ENCODE measurements at places on chromosomes 5 and 9. TPM values are rescaled to one million over a fixed set of nuclear protein-coding genes. Genes with fewer than 3 reads are reported as not detected.

DNA sequence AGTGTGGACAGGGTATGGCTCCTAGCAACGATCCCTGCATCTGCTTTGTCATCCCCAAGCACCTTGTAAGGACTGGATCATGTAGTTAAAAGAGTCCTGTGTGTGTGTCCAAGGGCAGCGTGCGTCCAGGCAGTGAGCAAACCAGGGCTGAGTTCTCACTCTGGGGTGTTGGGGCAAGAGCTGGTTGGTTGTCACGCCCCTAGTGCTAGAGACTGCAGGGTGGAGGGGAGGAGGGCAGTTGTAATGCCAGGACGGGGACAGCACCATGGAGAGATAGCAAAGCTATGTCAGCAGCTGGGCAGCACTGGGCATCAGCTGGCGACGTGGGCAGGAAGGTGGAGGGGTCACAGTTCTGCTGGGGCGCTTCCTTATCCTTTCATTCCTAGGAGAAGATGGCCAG, 100.8 kb downstream of the ZNF618 start:
- no peaks in the 10 kb centered on the region for H3K36me3 ChIP-seq
- peaks cover 3% of the 10 kb centered on the region for H3K4me1 ChIP-seq
- H3K4me3 ChIP-seq = no peak overlapping the region
- H3K27ac ChIP-seq = no peak overlapping the region

GRCh38 chr9:35859310-35859989, 10.8 kb downstream of the OR13J1 start:
- DNase-seq = no peak
- H3K4me3 ChIP-seq = no peak overlapping the region
- no peaks in the 10 kb centered on the region for H3K36me3 ChIP-seq
- H3K27ac ChIP-seq = no peak overlapping the region
- peaks cover 8% of the 10 kb centered on the region for H3K27me3 ChIP-seq
- no peaks in the 10 kb centered on the region for H3K4me1 ChIP-seq

DNA sequence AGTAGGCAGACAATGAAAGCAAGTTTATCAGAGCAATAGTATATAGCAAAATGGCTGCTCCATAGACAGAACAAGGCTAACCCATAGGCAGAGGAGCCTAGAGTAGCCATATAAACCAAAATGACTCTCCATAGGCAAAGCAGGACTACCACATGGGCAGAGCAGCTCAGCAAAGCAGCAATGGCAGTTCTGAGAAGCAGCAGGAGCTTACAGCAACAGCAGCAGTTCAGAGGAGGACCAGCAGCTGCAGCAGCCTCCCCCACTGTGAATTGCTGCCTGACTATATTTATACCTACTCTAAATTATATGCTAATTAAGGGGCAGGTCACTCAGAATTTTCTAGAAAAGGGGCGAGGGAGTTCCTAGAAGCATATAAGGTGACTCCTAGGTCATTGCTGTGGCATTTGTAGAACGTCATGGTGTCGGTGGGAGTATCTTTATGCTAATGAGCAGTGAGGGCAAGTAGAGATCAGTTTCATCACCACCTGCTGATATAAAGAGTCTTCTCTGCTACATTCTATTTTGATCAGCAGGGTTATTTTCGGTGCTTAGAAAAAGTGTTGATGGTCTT, 1115.5 kb downstream of the DTWD2 start:
- no peaks in the 10 kb centered on the region for H3K27me3 ChIP-seq
- H3K27ac ChIP-seq = no peak overlapping the region
- no peaks in the 10 kb centered on the region for H3K36me3 ChIP-seq

DNA sequence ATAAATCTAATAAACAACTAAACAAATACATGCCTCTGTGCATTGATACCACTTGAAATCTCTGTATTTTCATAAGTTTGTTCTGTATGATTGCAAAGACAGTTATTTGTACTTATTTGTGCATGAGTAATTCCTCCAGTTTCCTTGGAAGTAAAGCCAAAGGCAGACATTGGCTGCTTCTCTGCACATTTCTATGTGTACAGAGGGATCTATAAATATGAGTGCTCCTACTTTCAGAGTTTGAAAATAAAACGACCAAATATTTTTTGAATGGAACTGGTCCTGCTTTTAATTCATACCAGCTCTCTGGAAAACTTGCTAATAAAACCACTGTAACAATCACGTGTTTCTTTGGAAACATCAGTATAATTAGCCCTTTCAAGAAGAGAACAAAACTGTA, 306.5 kb downstream of the MAN2A1 start:
- H3K4me1 ChIP-seq = no peaks in the 10 kb centered on the region
- no peak overlapping the region for H3K4me3 ChIP-seq
- H3K27ac ChIP-seq = no peak overlapping the region
- no peak for DNase-seq
- H3K27me3 ChIP-seq = no peaks in the 10 kb centered on the region

DNA sequence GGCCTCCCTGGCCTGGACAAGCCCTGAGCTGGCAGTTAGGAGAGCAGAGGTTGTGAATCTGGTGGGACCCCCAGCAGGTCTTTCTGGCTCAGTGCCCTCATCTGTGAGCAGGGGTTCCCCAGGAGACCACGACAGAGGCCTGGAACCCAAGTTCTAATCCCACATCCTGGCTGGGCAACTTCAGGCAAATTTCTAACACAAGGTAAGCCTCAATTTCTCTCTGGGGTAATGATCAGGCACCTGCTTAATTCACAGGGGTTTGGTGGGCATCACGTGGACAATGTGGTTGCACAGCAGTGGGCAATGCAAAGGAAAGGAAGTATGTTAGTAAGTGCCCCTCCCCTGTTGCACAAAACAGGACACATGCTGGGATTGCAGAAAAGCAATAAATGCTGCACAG, 1.9 kb upstream of the KCNIP1 start:
- no peak for DNase-seq
- no peaks in the 10 kb centered on the region for H3K4me1 ChIP-seq
- H3K27ac ChIP-seq = no peak overlapping the region

- no peaks in the 10 kb centered on the region for H3K27me3 ChIP-seq
- no peak for DNase-seq
- H3K4me3 ChIP-seq = no peak overlapping the region
- peaks cover 22% of the 10 kb centered on the region for H3K4me1 ChIP-seq
- peak overlapping the region; percentile 47 for H3K27ac ChIP-seq
- no peaks in the 10 kb centered on the region for H3K36me3 ChIP-seq
Measured at GRCh38 chr9:68505681-68506409, 34.8 kb downstream of the TMEM252 start.

GRCh38 chr9:131774636-131775035, 34.8 kb upstream of the RAPGEF1 start:
- H3K4me3 ChIP-seq = no peak overlapping the region
- H3K4me1 ChIP-seq = no peaks in the 10 kb centered on the region
- no peak for DNase-seq
- no peaks in the 10 kb centered on the region for H3K36me3 ChIP-seq

DNA sequence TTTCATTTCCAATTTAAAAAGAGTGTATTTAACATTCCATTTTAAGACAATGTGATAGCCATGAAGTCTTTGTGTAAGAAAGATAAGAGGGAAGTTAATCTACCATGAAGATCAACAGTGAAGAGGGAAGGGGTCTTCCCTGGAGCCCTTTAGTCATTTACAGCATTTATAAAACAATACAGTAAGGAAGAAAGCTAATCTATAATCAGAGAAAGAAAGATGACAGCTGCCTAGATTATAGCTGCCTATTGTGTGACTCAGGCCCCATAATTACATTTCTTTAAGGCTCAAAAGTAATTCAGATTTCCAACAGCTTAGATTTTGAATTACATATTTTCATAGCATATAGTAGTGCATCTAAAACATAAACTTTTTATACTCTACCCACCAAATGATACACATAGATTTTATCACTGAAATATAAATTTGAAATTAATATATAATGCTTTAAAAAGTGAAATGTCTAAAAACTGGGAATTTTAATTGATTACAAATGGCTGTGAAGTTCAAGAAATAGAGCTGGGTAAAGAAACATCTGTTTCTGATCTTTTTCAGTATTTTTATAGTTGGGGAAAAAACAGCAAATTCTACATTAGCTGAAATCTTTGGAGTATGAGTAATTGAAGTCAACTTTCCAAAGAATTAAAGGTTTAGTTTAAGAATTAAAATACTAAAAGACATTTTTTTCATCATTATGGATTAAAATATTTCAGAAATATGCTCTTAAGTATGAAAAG, 89.6 kb downstream of the RIC1 start:
- H3K36me3 ChIP-seq = peaks cover 4% of the 10 kb centered on the region
- no peaks in the 10 kb centered on the region for H3K4me1 ChIP-seq
- no peaks in the 10 kb centered on the region for H3K27me3 ChIP-seq

GRCh38 chr5:148186248-148187003, 16.4 kb upstream of the SPINK6 start:
- no peaks in the 10 kb centered on the region for H3K27me3 ChIP-seq
- DNase-seq = no peak
- H3K36me3 ChIP-seq = no peaks in the 10 kb centered on the region
- H3K4me3 ChIP-seq = no peak overlapping the region
- no peak overlapping the region for H3K27ac ChIP-seq
- no peaks in the 10 kb centered on the region for H3K4me1 ChIP-seq

IL9 gene
- not detected for total RNA-seq

ACOT12 gene
- total RNA-seq = not detected

RNF224 gene
- total RNA-seq = not detected

GPR150 gene
- not detected for total RNA-seq

HAND1 gene
- total RNA-seq = not detected

NUTM2F gene
- total RNA-seq = not detected

NRG2 gene
- total RNA-seq = 15.8 TPM
